ENCODE measurements at places on chromosomes 2 and 18. TPM values are rescaled to one million over a fixed set of nuclear protein-coding genes. Genes with fewer than 3 reads are reported as not detected.
A peak's percentile ranks its signal among the peaks of the same experiment; 100 is the strongest.

DNA sequence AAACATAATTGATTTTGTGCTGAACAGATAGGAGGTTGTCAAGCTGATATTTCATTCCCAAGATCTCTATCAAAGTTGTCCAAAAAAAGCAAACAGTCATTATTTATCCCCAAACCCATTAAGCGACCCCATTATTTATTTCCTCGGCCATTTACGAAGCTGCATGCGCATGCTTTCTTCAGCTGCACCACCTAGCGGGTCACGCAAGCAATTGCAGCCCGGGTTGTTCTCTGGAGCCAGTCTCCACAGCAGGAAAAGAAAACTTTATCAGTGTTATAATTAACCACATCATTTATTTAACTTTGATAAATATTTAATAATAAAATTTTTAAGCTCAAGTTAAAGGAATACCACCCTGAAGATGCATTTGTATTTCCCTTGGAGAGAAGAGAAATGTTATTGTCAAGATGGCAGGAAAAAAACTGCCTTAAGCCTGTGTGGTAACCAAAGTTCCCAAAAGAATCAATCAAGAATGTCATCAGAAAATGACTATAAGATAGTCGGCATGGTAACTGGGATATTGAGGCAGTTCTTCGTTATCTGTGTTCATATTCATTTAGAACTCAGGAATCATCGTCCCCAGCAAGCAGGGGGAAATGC, 304.7 kb downstream of the FBXO15 start:
- no peak for DNase-seq

- DNase-seq = no peak
Observed at GRCh38 chr2:96175951-96176350, 30.7 kb upstream of the DUSP2 start.

Gene COMMD1
- 32.8 TPM for total RNA-seq

- DNase-seq = no peak
Observed at GRCh38 chr18:4074647-4075046, 380.5 kb downstream of the DLGAP1 start.

GRCh38 chr2:128041561-128041960, 13.7 kb upstream of the SAP130 start:
- no peak for DNase-seq

- DNase-seq = no peak
Observed at GRCh38 chr2:191225690-191226089, 19.5 kb upstream of the MYO1B start.

Gene KIAA2012
- total RNA-seq = 2.2 TPM

DNA sequence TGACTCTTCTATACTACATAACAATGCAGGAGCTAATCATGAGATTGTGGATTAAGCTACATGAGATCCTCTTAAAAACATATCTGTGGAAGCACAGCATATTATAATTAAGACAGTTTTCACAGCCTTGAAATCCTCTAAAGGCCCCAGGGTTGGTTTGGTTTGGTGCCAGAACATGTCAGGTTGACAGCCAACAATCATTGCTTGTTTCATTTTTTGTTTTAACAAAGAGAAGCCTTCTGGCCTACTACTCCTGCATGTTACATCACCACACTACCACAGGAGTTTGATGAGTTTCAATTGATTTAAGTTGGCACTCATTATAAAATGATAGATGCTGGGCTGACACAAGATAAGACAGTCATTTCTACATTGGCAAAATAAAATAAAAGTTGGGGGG, 255.9 kb upstream of the ERBB4 start:
- DNase-seq = no peak

Gene ACVR1C
- total RNA-seq = 0.98 TPM

DNA sequence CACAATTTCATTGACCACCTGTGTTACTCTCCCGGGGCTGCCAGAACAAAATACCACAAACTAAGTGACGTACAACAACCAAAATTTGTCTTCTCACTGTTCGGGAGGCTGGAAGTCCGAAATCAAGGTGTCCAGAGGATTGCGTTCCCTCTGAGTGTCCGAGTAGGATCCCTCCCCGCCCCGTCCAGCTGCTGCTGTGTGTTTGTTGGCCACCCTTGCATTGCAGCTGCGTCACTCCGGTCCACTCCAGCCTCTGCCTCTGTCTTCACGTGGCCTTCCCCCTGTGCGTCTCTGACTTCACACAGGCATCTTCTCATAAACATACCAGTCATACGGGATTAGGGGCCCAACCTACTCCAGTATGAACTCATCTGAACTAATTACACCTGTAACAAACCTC, 251.8 kb upstream of the SMIM21 start:
- no peak for DNase-seq

Gene TEKT4
- total RNA-seq = 0.23 TPM

GRCh38 chr2:242024751-242025355, 155.3 kb downstream of the RTP5 start:
- DNase-seq = no peak

Gene LOXHD1
- 0.74 TPM for total RNA-seq

Gene RNF152
- 14.6 TPM for total RNA-seq

DNA sequence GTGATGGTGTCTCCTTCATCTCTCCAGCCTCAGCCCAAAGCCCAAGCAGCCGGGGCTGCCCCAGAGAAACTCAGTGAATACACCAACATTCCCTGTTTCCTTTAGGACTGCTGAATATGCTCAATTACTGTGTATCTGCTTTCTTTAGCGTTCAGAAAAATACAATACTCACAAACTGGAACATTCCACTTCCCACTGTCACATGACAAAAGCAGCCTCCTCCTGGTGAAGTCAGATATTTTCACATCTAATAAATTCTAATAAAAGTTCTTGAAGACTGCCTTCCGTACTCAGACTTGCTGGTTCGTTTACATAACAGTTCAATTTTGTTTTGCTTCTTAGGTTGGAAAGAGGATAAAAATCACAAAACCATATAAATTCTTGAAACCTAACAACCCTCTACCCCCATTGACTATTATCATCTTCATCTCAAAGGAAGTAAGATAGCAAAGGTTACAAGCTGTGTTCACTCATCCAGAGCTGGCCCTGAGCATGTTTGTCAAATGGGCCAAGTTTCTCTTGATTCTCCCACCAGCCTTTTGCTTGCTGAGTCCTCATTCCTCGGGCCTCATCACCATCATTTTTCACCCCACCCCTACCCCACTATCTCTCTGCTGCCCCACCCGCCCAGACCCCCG, 190.8 kb upstream of the HNRNPA3 start:
- DNase-seq = no peak

GRCh38 chr2:215883799-215884198, 129.6 kb downstream of the MREG start:
- DNase-seq = no peak

DNA sequence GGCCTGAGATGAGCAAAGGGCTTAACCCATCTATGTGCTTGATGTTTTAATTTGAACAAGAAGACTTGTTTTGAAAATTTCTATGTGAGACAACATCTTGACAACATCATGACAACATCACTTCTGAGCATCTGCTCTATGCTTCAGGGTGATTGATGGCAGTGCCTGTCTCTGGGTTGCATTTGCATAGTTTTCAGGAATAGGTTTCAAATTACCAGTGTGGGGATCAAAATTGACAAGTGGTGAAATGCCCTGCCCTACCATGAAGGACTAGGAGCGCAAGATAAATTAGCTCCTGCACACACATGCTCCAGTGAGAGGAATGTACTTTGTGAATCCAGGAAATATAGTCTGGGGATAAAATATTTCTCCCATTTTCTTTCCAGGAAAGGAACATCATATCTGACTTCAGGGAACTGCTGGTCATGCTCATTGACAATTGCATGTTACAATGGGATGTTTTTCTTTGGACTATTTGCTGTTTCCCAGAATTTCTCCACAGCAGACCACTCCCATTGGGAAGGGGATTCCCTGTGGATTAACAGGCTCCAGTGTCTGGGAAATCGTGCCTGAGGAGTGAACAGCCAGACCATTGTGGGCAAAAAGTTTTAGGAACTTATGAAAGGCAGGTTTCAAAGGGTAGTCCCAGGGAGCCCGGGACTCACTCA, 45.3 kb upstream of the IL1R2 start:
- no peak for DNase-seq

DNA sequence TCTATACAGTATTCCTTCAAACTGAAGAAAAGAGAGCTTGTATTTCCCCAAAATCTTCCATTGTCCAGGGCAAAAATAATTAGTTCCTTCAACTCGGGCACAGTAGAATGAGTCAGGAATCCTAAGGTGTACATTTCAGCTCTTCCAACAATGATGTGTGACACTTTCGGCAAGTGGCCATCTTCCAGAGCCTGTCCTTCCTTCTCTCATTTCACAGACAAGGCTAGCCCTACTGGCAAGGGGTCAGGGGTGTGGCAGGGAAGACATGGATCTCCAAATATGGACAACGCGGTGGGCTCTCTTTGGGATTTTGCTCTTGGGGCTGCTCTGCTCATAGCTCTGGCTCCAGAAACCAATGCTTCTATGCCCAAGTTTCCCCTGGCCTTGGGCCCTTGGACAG, 6.0 kb downstream of the B4GALT6 start:
- DNase-seq = no peak

- peak; percentile 31 for DNase-seq
Observed at GRCh38 chr2:47225061-47225783, 70.1 kb upstream of the STPG4 start.

DNA sequence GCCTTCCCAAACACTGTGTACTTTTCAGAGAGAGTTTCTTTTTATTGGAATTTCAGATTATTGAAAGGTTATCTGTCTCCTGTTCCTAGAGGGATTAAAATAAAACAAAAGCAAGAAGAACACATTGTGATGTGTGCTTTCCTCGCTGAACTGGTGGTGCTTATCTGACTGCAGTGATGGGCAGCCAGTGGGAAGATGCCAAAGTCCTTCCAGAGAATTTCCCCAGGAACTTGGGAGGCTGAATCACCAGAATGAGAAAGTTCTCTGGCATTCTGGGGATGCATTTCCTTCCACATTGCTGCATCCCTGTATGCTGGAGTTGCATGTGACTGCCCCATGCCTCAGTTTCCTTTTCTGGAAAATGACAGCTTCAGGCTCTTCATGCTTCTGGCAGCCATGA, 53.9 kb upstream of the SEC11C start:
- no peak for DNase-seq

- no peak for DNase-seq
Observed at GRCh38 chr18:3525870-3526420, 76.0 kb downstream of the TGIF1 start.

DNA sequence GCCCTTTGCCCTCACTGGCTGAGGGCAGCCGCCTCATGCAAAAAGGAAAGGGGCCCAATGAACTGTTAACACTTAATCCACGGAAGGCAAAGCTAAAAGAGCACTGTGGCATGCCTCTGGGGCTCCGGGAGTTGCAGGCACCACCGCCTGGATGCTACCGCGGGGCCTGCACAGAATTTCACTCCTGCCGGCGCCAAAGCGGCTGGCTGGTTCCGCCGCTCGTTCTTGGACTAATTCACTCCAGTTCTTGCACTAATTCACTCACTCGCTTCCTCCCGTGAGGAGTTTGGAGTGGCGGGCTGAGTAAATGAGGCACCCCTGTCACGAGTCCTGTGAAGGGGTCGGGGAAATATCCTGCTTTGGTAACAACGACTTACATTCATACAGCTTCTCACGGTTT, 14.0 kb upstream of the MAPK4 start:
- DNase-seq = peak; percentile 42

GRCh38 chr2:181554061-181554830, 97.1 kb downstream of the ITGA4 start:
- no peak for DNase-seq

Gene RAB6C
- not detected for total RNA-seq

GRCh38 chr2:200121931-200122330, 166.5 kb downstream of the MAIP1 start:
- no peak for DNase-seq

GRCh38 chr2:191847764-191848163, 876 bp upstream of the CAVIN2 start:
- no peak for DNase-seq

Gene IL1RN
- 11.9 TPM for total RNA-seq

Gene FAM110C
- total RNA-seq = 2.7 TPM

GRCh38 chr18:61333746-61334490, 688 bp downstream of the CDH20 start:
- no peak for DNase-seq

DNA sequence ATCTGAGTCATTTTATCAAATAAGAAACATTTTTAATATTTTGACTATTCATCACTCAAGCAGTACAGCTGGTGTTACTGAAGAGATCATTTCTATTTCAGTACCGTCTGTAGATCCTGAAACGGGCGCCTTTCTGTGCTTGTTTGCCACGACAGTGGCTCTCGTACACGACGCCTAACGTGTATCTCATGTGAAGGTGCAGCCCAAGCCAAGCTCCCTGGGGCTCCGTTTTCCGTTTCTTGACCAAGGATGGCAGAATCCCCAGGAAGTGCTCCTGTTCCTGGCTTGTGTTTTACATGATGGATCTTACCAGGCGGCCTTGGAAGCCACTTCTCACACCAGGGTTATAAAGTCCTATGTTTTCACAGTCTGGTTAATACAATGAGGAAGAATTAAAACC, 320.6 kb downstream of the GBX2 start:
- DNase-seq = no peak

DNA sequence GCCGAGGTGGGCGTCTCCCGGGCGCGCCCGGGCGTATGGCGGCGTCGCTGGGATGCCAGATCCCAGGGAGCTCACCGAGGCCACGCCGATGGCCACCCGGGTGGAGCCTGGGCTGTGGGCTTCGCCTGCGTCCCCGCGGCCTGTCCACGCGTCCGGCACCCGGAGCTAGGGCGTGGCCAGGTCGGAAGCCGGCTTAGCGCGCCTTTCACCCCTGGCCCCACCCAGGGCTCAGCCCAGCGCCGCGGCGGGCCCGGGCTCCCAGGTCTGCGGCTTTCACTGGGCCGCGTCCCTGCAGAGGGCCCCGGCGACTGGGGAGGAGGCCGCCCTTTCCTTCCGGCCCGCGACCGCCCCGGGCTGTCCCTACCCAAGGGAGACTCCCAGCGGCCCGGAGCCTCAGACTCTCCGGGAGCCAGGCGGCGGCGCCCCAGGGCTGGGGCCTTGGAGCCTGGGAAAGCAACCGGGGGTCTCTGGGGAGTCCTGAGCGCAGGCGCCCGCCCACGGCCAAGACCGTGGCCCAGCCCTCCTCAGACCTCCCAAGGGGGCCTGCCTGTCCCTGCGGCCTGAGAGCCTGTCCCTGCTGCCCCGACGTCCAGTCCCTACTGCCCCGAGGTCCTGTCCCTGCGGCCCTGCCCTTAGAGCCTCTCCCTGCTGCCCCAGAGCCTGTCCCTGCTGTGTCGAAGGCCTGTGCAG, 36.3 kb upstream of the ITM2C start:
- DNase-seq = peak; percentile 86

DNA sequence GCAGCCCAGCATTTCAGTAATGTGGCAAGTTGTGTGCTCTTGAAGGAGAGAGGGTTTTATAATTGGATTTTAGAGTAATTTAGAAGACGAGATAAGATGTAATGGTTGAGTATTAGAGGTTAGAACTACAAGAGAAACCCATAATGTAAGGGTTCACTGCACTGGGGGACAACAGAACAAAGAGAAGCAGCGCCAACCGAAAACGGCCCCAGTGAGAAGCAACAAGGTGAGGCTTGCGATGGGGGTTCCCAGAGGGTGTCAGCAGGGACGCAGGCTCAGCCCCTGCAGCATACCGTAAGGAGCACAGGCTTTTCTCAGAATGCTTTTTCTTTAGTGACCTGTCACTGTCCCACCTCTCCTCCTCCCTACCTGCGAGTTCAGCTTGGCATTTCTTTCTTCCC, 183.9 kb upstream of the ETAA1 start:
- DNase-seq = no peak

GRCh38 chr2:157480182-157480961, 36.5 kb upstream of the CYTIP start:
- DNase-seq = no peak

Gene UGT1A8
- total RNA-seq = not detected

Measured in upper lobe of left lung (tissue), 6 donors.